ENCODE measurements at places on chromosomes 5 and 9. TPM values are rescaled to one million over a fixed set of nuclear protein-coding genes. Genes with fewer than 3 reads are reported as not detected.

COL27A1 gene
- 62.6 TPM for total RNA-seq

LEAP2 gene
- total RNA-seq = 0.12 TPM

GRXCR2 gene
- total RNA-seq = not detected

RIMOC1 gene
- 32.0 TPM for total RNA-seq

PCDHA1 gene
- total RNA-seq = under 0.01 TPM

GDNF gene
- total RNA-seq = 9.5 TPM

FLT4 gene
- total RNA-seq = 0.16 TPM

SLC4A9 gene
- not detected for total RNA-seq

COL23A1 gene
- 14.7 TPM for total RNA-seq

PCDHGB4 gene
- total RNA-seq = 18.0 TPM

ST8SIA4 gene
- total RNA-seq = 3.7 TPM

CCDC180 gene
- 3.6 TPM for total RNA-seq

PCDHA5 gene
- 0.24 TPM for total RNA-seq

TNFSF8 gene
- not detected for total RNA-seq

TMEM8B gene
- total RNA-seq = 3.7 TPM

JAK2 gene
- 14.4 TPM for total RNA-seq

STPG3 gene
- not detected for total RNA-seq

ZDHHC12 gene
- 23.6 TPM for total RNA-seq

TERT gene
- total RNA-seq = not detected
